GM12878 (cell line): ENCODE measurements at places on chromosomes 2 and 18. TPM values are rescaled to one million over a fixed set of nuclear protein-coding genes. Genes with fewer than 3 reads are reported as not detected.

The RPRM gene
- 0.11 TPM in 1 of 2 replicates, not detected in the other for polyA plus RNA-seq

The AQP12A gene
- not detected in 2 replicates for polyA plus RNA-seq

The ASB18 gene
- not detected in 2 replicates for polyA plus RNA-seq

The ZC3H8 gene
- 22.7 and 24.7 TPM in 2 replicates for polyA plus RNA-seq

The IL18RAP gene
- polyA plus RNA-seq, result 0.54 TPM in 1 of 2 replicates, not detected in the other
